ENCODE measurements at places on chromosomes 3 and 15. TPM values are rescaled to one million over a fixed set of nuclear protein-coding genes. Genes with fewer than 3 reads are reported as not detected.

DNA sequence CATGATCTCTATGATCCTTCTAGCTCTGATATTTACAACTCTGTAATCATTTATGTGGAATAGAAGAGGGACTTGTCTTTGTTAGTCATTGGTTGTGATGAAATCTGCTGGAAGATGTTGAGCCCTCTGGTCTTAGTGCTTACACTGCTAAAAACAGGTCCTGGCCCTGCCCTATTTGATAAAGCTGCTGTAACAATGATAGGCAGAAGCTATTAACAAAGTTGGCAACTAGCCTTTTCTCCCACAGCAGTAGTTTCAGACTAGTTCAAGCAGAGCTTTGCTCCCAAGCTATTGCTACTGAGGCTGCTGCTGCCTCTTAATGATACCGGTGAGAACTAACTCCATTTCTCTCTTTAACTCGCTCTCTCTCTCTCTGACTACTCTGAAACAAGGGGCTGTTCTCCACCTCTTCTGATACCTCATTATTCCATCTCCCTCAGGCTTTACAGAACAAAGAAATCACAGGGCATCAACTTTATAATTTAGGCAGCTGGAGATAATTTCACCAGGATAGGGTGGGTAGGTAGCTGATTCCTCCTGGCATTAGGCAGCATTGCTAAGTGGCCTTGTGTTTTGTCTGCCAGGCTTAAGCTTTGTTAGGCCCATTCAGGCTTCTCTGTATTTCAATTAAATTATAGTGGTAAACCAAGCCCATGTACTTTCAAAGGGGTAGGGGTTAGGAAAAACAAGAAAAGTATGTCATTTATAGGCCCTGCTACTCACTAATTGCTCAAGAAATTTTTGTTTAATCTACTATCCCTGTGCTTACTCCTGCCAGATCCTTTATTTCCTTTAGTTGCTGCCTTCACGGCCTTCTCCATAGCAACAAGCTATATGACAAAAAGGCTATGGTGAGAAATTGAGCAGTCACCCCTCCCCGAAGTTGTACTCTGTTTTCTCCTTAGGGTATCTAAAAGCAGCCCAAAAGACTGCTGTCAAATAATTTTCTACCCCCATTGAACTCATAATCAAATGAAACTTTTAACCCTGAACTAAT is 139.6 kb downstream of the RBPMS2 start:
- no peak for DNase-seq
- H3K27ac ChIP-seq, result peak overlapping the region; percentile 82
- no peak overlapping the region for H3K4me3 ChIP-seq
- H3K27me3 ChIP-seq, result no peaks in the 10 kb centered on the region
- H3K4me1 ChIP-seq, result peaks cover 70% of the 10 kb centered on the region
- peaks cover 30% of the 10 kb centered on the region for H3K36me3 ChIP-seq

GRCh38 chr15:32715276-32715675 is 2.5 kb upstream of the GREM1 start:
- H3K4me1 ChIP-seq, result peaks cover 8% of the 10 kb centered on the region
- DNase-seq, result no peak
- no peak overlapping the region for H3K27ac ChIP-seq
- no peak overlapping the region for H3K4me3 ChIP-seq
- no peaks in the 10 kb centered on the region for H3K36me3 ChIP-seq
- peaks cover 49% of the 10 kb centered on the region for H3K27me3 ChIP-seq

SLC22A14 gene
- total RNA-seq, result not detected

GRCh38 chr15:67253101-67253500 is 1.4 kb downstream of the AAGAB start:
- peak overlapping the region; percentile 96 for H3K4me3 ChIP-seq
- H3K27ac ChIP-seq, result peak overlapping the region; percentile 97
- peaks cover 2% of the 10 kb centered on the region for H3K27me3 ChIP-seq
- H3K36me3 ChIP-seq, result peaks cover 12% of the 10 kb centered on the region
- peaks cover 38% of the 10 kb centered on the region for H3K4me1 ChIP-seq

DNA sequence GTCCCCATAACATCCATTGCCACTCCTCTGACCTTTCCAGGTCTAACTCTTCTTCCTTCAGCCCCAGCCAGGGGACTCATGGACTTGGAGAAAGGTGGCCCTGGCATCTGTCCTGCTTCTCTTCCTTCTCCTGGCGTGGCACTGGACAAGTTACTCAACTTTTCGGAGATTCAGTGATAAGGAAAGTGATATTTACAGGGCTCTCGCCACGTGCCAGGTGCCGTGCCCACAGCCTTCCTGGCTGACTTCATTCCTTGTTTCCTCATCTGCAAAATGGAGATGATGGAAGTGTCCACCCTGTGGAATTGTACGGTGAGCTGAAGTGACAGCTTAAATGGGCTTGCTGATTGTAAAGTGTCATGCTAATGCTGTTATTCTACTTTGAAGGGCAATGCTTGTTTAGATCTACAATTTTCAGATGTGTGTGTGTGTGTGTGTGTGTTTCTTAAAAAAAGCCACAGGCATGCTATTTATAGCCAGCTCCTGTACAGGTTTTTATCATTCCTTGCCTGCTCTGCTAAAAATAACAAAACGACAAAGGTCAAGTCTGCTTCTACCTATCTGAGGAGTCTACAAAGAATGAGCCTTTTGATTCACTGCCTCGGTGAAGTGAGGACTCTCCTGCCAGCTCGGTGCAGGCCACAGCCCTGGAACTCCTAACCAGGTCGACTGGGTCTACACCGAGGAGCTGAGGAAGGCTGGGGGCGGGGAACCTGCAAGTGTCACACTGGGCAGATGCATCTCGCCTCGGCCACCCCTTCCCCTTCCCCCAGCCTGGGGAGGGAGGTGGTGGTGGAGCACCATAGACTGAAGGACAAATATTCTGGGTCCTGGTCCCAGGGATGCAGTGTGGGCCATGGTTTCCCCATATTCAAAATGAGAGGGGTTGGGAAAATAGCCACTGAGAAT is 11.4 kb upstream of the ATP2B2 start:
- peaks cover 4% of the 10 kb centered on the region for H3K27me3 ChIP-seq
- H3K4me3 ChIP-seq, result no peak overlapping the region

GRCh38 chr15:80121546-80121945 is 31.3 kb upstream of the FAH start:
- peaks cover 21% of the 10 kb centered on the region for H3K36me3 ChIP-seq
- H3K4me1 ChIP-seq, result peaks cover 3% of the 10 kb centered on the region
- no peaks in the 10 kb centered on the region for H3K27me3 ChIP-seq
- no peak overlapping the region for H3K4me3 ChIP-seq
- no peak overlapping the region for H3K27ac ChIP-seq
- DNase-seq, result no peak

SLC9C1 gene
- total RNA-seq, result not detected

DNA sequence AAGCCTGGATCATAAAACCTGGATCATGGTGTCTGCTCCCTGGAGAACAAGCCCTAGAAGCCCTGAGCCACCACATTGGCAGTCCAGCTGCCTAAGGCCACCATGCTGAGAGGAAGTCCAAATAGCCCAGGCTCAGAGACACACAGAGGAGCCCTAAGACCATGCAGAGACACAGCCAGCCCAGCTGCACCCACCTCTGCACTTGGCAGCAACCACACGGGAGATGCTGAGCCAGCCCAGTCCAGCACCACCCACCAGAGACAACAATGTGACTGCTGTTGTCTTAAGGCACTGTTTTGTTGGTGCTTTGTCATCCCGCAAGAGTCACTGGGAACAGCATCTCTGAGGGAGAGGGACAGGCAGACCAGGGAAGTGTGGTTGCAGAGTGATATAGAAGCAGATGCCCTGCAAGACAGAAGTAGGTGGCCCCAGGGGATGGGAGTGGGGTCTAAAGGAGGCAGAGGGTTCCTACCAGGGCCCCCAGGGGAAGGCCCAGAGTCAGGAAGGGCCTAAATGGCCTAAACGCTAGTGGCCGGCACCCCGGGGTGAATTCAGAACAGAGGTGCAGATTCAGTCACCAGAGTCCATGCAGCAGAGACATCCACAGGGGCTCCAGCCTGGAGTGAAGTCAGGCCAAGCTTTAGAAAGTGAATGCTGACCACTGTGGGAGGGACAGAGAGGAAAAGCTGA is 105.4 kb upstream of the PRR20G start:
- H3K36me3 ChIP-seq, result no peaks in the 10 kb centered on the region
- no peak overlapping the region for H3K27ac ChIP-seq
- no peaks in the 10 kb centered on the region for H3K4me1 ChIP-seq
- H3K4me3 ChIP-seq, result no peak overlapping the region

DNA sequence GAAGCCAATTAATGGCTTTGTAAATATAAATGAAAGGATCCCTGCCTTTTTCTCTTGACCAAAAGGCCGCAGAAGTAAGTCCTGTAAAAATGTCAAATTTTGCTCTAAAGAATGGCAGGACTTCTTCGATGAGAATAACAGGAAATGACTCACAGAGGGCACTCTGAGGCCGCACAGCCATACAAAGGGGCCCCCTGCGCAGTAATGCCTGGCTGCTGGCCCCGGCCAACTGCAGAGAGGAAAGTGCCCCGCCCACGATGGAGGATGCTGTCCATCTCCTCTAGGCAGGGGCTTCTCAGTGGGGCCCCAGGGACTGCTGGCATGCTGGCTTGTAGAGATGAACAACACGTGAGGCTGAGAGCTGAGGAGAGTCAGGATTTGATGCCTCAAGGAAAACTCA is 18.1 kb upstream of the SCN10A start:
- H3K4me3 ChIP-seq, result no peak overlapping the region
- peaks cover 12% of the 10 kb centered on the region for H3K4me1 ChIP-seq
- peak overlapping the region; percentile 81 for H3K27ac ChIP-seq
- DNase-seq, result peak; percentile 83

EPHB1 gene
- total RNA-seq, result not detected

NTRK3 gene
- total RNA-seq, result not detected

Measured in activated CD8-positive, alpha-beta T cell treated with anti-CD3 and anti-CD28 coated beads for 36 hours (primary cell).